Adrenal gland (tissue), 19 donors: ENCODE measurements at places on chromosomes 7 and 10. TPM values are rescaled to one million over a fixed set of nuclear protein-coding genes. Genes with fewer than 3 reads are reported as not detected.

The TBXAS1 gene
- polyA plus RNA-seq = 10.5 TPM

The PHTF2 gene
- 4.3 TPM for polyA plus RNA-seq

The NKX1-2 gene
- not detected for polyA plus RNA-seq

The PNLIPRP2 gene
- 0.44 TPM for polyA plus RNA-seq

The IRF5 gene
- 16.7 TPM for polyA plus RNA-seq

The RARRES2 gene
- 7,984 TPM for polyA plus RNA-seq
